ENCODE measurements at places on chromosomes 5 and 9.
A peak's percentile ranks its signal among the peaks of the same experiment; 100 is the strongest.

DNA sequence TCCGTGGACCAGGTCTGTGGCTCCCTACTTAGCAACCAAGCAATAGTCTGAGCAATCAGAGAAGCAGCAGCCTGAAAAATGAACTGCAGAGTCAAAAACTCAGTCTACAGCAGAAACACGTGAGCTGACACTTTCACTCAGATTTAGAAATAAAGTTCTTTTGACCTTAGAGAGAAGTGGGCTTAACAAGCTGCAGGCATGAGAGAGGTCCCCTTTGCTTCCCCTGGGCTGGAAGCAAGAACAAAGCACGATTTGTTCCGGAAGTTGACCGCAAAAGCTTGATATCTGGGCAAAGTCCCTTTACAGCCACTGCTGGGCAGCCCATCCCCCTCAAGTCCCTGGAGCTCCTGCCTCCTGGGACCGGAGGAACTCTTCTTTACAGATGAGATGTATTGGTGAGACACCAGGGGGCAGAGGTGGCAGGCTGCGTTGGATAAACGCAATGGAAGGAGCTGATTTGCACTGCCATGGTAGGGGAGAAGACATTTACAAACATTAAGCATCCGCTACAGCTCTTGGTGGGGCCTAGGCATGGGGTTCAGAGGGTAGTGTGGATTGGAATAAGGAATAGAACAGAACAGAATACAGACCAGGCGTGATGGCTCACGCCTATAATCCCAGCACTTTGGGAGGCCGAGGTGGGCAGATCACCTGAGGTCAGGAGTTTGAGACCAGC, 5.8 kb upstream of the SOWAHA start:
- no peak for DNase-seq

DNA sequence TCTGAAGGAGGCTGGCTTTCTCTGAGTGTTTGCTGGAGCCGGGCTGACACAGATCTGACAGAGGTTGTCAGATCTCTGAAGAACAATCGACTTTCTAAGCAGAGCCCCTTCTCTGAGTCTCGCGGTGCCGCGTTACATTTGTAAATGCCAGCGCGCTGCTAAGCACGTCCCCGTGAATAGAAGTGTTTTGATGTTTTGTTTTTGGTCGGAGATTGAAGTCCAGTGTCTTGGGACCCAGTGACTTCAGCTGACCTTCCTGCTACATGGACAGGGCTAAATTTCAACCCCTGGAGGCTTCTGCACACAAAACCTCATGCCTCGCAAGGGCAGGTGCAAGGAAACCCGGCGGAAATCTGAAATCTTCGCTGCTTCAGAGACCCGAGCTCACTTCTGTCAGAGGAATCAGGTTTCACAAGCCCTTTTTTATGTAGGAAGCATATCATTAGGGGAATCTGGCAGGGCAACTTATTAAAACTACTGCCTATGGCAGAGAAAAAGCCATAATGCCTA, 27.2 kb downstream of the NEUROG1 start:
- DNase-seq: no peak

DNA sequence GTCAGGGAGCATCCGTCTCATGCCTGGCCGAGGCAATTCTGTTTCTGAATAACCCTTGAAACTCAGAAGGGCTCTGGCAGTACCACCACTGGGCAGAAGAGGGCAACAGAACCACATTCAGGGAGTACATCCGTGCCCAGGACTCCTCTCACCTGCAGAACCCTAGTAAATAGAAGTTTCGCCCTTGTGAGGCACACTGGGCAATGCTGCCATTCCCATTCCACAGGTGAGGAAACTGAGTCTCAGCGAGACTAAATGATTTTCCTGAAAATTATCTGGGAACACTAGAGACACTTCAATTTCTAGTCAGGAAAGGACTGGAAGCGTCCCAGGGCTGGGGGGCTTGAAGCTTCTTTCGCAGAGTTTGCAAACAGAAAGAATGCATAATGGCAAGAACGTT, 74.7 kb downstream of the FGF1 start:
- DNase-seq: peak; percentile 69

- no peak for DNase-seq
Measured at GRCh38 chr5:2773327-2773726, 21.9 kb upstream of the IRX2 start.

DNA sequence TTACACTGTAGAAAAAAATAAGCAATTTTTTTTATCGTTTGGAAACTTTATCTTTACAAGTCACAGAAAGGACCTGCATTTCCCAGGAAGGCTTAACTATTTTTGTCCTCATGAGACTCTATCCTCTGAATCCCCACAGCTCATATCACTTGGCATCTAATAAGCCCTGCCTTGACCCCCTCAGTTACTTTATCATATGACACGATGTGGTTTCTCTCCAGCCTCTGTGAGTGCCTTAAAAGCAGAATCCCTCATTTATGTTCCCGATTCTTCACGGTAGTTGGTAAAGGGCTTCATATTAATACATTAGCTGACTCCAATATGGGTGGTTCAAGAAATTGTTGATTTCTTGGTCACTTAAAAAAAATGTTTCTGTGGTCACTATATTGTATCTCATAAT, 296.6 kb upstream of the GRAMD2B start:
- DNase-seq: no peak

All from activated T-cell treated with anti-CD3 and anti-CD28 coated beads for 4 hours (primary cell).